Urinary bladder (tissue), 4 donors: ENCODE measurements at places on chromosomes 12 and 14. TPM values are rescaled to one million over a fixed set of nuclear protein-coding genes. Genes with fewer than 3 reads are reported as not detected.
A peak's percentile ranks its signal among the peaks of the same experiment; 100 is the strongest.

- DNase-seq = no peak
Measured at GRCh38 chr14:32404784-32405573, 75.9 kb downstream of the AKAP6 start.

GRCh38 chr14:51780006-51780692 is 80.3 kb upstream of the GNG2 start:
- no peak for DNase-seq

DNA sequence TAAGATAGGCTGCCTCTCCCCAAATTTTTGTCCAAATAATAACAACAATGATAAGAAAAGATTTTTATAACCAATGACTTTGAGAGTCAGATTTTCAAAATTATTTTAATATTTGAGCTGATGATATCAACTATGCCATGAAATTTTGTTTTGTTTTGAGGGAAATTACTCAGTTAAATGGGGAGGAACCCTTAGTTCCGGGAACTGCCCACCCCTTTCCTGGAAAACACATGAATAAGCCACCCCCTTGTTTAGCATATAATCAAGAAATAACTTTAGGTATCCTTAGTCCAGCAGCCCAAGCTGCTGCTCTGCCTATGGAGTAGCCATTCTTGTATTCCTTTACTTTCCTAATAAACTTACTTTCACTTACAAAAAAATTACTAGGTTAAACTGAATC is 61.4 kb downstream of the HMGA2 start:
- no peak for DNase-seq

- no peak for DNase-seq
Measured at GRCh38 chr12:94282675-94283074, 134.3 kb downstream of the PLXNC1 start.

DNA sequence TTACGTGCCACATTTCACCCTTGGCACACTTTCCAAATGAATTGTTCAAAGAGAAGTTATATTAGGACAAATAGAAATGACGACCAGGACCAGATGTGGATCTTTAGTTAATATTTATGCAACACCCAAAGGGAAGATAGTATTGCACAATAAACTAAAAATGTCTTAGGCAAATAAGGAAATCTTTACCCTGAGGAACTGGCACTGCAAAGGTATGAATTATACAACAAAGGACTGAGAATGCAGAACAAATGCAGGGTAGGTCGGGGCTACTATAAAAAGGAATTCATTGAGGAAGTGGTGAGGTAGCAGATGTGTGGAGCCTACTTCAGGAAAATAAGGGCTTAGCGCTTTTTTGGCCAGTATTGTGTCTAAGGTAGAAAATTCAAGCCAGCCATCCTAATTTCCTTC is 3.9 kb upstream of the TMTC2 start:
- no peak for DNase-seq

GRCh38 chr12:13566292-13566691 is 369.8 kb downstream of the EMP1 start:
- DNase-seq = no peak

- peak; percentile 2 for DNase-seq
Measured at GRCh38 chr14:69152181-69152901, 578 bp downstream of the DCAF5 start.

GRCh38 chr12:484096-484495 is 24.4 kb downstream of the B4GALNT3 start:
- DNase-seq = no peak

- DNase-seq = no peak
Measured at GRCh38 chr14:62674563-62675237, 370.6 kb downstream of the KCNH5 start.

DNA sequence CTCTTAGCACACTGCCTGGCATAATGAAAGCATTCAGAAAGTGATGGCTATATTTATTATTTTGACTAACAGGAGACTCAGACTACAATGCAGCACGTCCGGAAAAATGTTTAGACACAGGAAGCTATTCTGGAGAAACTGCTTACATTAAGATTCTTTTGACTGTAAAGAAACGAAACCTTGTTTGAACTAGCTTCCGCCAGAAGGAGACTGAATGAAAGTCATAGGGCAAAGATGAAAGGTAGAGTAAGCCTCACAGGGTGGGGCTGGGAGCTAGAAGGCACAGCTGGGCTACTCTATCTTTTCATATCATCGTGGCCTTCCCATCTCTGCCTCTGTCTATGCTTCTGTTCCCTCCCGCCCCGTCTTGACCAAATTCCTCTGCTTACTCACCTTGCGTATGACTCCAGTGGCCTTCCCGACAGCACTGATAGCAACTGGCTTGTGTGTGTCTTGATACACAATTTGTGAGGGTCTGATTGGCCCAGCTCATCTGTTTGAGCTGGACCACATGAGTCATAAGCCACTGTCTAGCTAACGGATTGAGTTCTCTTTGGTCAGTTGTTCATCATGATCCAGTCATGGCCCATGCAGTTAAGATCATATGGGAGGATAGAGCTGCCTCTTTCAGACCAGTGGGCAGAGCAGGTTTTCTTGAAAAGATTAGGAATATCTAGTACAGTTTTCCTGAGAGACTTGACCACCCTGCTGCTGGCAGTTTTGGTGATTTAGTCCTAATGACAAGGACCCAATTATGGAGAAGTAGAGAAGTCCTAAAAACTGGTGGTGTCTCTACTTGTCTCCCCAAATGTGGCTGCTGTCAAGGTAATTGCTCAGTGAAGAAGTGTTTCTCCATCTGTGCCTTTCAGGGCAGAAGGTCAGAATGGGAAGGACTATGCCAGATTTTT is 151.5 kb upstream of the SLC38A2 start:
- no peak for DNase-seq

DNA sequence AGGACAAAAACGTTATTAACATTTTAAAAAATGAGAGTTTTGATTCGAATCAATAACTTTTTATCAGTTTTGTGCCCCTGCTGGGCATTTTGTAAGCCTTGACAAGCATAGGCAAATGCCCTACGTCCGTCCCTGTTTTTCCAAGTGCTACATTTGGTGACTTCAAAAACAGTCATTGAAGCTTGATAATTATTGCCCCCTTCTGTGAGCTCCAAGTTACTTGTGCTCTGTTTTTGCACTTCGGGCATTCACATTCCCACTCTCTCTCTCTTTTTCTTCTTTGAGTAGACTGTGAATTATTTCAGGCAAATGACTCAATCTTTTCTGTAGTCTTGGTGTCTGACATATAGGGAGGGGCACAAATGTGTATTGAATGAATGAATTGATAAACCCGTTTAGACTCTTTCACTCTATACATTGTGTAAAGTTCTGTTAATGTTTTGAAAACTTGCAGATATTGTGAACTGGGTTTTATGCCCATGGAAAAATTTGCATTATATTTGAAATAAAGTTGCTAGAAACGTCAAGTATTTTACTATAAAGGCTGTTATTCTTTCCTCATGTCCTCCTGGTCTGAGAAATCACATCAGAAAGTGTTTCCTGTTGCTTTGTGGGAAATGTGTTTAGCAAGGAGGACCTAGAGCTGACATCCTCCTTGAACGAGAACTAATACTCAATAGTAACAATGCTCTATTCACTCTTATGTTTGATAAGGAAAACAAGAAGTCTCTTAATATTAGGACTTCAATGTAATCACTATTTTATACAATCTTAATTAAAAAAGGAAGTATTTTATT is 1.4 kb downstream of the APAF1 start:
- no peak for DNase-seq

DNA sequence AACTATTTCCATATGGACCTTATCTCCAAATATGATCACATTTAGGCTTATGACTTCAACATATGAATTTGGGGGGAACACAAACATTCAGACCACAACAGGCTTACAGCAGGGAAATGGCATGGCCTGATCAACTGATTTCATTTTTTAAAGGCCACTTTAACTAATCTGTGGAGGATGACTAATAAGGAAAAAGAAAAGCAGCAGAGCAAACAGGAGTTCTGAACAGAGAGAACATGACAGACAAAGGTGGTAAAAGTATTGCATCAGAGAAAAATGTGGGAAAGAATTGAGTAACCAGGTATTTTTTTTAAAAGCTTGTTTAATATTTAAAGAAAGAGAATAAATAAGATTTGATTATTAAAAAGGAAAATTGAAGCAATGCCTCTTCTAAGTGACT is 366.1 kb upstream of the TMPO start:
- DNase-seq = no peak

GRCh38 chr12:54195737-54196347 is 7.1 kb upstream of the SMUG1 start:
- DNase-seq = no peak

- DNase-seq = no peak
Measured at GRCh38 chr12:86006727-86007126, 132.6 kb downstream of the NTS start.

DNA sequence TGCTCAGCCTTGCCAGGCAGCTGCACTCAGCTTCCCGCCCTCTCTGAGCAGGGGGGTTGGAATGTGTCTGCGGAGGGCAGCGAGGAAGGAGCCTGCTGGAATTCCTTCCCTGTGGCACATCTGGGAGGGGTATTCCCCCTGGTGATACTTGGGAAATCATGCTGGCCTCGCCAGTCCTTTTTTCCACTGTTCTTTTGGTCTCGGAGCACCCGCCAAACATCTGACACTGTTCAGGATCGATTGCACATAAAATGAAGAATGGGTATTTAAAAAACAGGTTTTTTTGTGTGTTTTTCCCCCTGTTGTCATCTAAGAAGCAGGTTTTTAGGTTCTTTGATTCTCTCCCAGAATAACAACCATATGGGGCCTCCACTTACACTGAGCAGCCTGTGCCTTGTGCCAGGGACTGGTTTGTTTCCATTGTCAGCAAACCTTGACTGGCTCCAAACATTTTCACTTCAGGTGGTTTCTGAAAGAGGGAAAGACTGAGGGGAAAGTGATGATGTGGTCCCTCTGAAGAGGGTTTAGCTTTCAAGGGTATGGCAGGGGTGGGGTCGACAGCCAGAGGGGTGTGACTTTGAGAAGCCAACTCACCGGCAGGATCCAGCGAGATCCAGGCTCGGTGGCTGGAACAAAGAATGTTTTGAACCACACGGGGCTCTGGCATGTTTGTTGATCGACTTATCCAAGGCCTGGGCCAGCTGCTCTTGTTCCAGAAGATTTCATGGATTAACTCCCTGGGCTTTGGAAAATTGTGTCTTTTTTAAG is 215.1 kb downstream of the CACNA1C start:
- DNase-seq = no peak

DNA sequence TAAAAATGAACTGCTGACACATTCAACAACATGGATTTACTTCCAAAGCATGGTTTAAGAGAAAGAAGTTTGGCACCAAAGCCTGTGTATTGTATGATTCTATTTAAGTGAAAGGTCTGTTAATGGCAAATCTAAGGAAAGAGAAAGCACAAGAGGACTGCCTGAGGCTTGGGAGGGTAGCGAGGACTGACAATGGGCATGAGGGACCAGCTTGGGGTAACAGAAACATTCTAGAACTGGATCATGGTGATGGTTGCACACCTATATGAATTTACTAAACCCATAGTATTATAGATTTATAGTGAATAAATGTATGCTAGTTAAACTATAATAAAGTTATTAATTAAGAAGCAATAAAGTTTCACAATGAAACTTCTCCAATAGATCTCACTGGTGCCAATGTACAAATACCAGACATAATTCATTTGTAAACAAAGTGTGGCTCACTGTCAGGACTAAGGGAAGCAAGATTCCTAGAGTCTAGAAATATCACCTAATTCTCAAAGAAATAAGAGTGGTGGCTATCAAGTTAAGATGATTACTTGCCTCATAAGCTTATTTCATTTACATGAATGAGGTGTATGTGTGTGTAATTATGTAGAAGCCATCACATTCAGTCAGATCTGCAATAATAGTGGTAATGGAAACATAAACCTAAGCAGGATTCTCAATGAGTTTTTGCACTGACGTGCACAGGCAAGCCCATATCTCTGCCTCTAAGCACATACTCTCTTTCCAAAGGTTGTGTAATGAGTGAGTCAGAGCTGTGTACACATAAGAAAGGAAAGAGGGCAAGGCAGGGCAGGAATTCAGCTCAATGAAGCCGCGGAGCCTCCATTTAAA is 353.4 kb downstream of the KCNH5 start:
- DNase-seq = peak; percentile 73

DNA sequence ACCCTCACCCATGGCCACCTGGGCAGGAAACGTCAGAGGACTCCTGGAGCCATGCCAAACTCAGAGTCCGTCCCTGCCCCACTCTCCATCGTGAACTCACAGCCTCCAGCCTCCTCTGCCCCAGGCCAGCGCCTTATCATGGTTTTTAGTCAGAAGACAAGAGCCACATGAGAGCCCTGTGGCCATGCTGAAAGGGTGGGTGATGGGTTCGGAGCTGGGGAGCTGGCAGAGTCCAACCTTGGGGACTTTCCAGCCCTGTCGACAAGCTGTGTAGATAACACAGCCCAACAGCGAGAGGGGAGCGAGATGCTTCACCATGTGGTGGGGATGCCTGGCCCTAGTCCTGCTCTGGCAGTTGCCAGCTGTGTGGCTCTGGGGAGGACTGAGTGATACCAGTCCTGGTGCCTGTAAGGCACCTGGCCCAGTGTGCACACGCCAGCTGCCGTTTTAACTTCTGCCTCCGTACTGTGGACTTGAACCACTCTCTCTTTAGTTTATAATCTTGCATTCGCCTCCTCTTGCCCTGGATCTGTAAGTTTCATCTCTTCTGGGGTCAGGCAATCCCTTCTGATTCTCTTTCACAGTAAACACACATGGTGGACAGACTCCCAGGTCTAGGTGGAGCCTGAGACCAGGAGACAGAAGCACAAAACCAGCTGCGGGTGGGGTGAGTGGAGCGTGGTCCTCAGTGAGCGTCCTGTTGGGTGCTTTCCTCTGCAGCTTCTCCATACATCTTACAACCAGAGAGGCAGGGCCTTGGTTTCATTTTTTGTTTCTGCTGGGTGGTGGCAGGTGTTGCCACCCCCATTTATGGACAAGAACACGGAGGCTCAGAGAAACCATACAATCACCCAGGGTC is 55.3 kb downstream of the RIN3 start:
- no peak for DNase-seq

GRCh38 chr14:94237983-94238382 is 55.1 kb downstream of the SERPINA10 start:
- no peak for DNase-seq

GRCh38 chr12:82966001-82966559 is 279.4 kb downstream of the TMTC2 start:
- DNase-seq = no peak

GRCh38 chr14:68544081-68544892 is 248.6 kb downstream of the ZFP36L1 start:
- peak; percentile 86 for DNase-seq

DNA sequence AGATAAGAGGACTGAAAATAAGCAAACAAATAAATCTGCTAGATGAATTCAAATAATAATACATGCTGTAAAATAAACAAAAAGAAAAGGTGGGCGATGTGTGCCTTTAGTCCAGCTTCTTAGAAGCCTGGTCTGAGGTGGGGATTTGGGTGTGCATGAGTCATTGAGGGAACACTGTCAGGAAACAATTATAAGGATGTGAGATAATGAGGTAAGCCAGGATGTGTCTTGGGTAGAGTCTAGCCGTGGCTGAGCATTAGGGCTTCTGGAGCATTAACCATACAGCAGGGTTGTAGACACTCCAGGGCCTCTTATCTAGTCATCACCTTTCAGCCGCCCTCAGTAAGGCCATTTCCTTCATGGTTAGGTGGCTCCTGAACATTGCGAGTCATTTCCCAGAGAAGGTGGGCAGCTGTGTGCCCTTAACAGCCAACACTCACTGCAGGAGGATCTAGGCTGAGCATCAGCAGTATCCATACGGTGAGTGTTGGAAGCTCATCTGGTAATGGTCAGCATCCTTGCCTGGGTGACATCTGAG is 405.6 kb downstream of the GLT1D1 start:
- DNase-seq = no peak

TMEM253 gene
- total RNA-seq = 0.37 TPM

MGAT2 gene
- total RNA-seq = 43.5 TPM

ANKS1B gene
- 43.7 TPM for total RNA-seq

TAMALIN gene
- total RNA-seq = 13.0 TPM

POU6F1 gene
- total RNA-seq = 4.3 TPM

FKBP4 gene
- 27.9 TPM for total RNA-seq

CAPZA3 gene
- total RNA-seq = not detected

OVCH1 gene
- 0.37 TPM for total RNA-seq

NRL gene
- total RNA-seq = 0.85 TPM

RGS6 gene
- 3.3 TPM for total RNA-seq
